Esophagus squamous epithelium (tissue), 5 donors: ENCODE measurements at places on chromosomes 3 and 15.

GRCh38 chr3:152177757-152178156, 91.0 kb upstream of the MBNL1 start:
- no peak for DNase-seq

- no peak for DNase-seq
These were observed 98.1 kb upstream of the UBE2E2 start for GRCh38 chr3:23105048-23105447.

DNA sequence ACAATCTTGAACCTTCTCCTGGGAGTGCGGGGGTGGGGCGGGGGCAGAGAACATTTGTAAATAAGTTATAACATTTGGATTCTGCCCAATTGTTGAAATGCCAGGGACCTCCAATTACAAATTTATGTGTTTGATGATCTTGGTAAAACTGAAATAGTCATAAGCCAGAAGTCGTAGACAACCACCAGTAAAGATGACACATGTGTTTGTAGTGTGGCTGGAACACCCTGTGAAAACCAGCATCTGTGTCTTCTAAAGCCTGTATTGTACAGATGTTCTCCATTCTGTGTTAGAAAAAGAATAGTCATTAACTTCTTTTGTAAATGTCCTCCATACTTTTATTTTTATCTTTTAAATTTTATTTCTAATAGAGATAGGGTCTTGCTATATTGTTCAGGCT, 61.8 kb downstream of the ARIH1 start:
- no peak for DNase-seq

DNA sequence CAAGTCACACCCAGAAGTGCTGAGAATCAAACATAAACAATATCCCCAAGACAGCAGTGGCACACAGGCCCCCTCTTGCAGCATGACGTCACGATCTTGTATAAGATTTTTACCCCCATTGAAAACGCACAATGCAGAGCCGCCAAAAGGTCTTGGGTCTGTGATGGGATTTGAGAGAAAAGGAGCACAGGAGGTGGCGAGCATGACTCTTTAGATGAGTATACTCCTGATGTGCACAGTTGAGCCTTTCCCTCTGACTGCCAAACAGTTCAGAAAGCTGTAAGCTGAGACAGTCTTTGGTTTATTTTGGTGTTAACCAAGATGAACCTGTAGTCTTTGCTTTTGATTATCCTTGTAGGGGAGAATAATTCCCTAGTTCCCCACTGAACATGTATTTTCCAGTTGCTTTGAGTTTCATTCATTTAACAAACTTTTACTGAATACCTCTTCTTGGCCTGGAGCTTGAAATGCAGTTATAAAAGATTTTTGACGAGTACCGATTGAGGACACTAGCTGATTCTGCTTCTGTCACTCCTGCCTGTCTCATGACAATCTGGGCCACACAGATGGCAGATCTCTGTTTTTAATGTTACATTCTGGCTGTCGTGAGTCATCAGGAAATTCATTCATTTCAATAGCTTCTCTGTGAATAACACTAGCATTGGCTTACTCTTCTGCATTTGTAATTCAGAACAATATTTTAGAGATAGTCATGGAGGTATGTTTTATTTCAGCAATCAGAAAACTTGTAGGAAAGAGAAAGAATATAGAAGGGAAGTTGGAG, 28.9 kb downstream of the CFAP91 start:
- no peak for DNase-seq

- no peak for DNase-seq
These were observed 374.9 kb upstream of the CNTN4 start for GRCh38 chr3:1723726-1724125.

GRCh38 chr3:140152851-140153639, 218.1 kb downstream of the CLSTN2 start:
- no peak for DNase-seq

- no peak for DNase-seq
These were observed 16.0 kb upstream of the LRRN1 start for GRCh38 chr3:3783210-3783609.
